ENCODE measurements at places on chromosomes 7 and 10.

- DNase-seq: no peak
Measured at GRCh38 chr10:30816159-30816819, 186.7 kb upstream of the LYZL2 start.

- DNase-seq: no peak
Measured at GRCh38 chr7:106205621-106206222, 79.1 kb downstream of the NAMPT start.

DNA sequence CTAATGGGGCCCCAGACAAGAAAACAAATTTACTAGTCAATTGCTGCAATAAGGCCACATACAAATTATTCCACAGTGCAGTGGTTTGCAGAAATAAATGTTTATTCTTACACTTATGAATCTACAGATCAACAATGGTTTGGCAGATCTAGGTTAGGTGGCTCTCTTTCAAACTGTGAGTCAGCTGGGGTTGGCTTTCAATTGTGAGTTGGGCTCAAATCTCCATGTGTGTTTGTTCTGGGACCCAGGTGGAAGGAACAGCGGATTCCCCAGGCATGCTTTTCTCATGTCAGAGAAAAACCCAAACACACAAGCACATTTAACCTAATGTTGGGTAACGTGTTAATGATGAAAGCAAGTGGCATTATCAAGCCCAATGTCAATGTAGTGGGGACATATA is 25.6 kb upstream of the CELF2 start:
- DNase-seq: no peak

DNA sequence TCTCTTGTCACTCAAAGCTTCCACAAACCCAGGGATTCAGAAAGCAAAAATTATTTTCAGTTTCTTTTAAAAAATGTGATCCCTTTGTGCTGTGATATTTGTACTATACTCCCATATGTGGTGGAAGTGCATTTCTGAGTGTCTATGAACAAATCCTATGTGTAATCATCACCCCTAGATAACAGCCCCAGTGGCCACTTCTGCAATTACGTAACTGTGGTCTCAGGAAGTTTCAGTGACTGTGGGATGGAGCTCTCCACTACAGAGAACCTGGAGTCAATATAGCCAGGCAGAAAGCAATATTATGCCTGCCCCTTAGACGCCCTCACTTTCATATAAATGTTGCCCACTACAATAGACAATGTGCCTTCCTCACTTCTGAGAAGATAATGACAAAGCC is 1101.7 kb upstream of the GHITM start:
- no peak for DNase-seq

DNA sequence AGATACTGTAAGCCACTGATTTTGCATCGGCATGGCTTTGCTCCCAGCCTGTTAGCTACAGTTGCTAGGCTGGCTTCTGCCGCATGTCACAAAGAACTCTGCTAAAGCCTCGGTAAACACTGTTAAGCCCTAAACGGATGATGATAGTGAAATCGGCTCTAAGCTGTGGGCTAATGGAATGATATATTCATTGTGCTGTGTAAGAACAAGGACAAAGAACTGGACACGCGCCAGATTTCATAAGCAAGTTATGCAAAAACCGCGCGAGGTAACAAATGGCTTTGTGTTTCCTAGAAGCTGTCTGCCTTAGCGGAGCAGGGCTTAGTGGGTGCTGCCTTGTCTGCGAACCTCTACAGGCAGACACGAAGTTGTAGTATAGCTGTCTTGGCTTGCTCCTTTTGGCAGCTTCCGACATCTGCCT is 331.3 kb upstream of the COBL start:
- no peak for DNase-seq

DNA sequence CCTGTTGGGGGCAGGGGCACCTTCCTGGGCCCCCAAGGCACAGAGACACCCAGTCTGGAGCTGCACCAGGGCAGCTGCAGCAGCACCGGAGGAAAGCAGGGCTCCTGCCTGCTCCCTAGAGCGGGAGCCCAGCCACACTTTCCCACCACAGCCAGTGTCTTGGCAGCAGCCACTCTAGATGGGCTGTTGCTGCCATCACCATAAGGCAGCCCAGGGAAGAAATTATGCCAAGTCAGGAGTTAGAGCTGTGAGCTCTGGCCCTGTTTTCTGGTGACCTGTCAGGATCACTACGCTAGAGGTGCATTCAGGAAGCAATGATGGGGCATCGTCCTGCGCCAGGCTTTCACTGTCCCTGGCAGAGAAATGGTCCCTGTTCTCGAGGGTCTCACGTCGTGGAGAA is 38.0 kb upstream of the ZNRF2 start:
- DNase-seq: no peak

- no peak for DNase-seq
Measured at GRCh38 chr7:19565602-19566001, 143.2 kb downstream of the POLR1F start.

DNA sequence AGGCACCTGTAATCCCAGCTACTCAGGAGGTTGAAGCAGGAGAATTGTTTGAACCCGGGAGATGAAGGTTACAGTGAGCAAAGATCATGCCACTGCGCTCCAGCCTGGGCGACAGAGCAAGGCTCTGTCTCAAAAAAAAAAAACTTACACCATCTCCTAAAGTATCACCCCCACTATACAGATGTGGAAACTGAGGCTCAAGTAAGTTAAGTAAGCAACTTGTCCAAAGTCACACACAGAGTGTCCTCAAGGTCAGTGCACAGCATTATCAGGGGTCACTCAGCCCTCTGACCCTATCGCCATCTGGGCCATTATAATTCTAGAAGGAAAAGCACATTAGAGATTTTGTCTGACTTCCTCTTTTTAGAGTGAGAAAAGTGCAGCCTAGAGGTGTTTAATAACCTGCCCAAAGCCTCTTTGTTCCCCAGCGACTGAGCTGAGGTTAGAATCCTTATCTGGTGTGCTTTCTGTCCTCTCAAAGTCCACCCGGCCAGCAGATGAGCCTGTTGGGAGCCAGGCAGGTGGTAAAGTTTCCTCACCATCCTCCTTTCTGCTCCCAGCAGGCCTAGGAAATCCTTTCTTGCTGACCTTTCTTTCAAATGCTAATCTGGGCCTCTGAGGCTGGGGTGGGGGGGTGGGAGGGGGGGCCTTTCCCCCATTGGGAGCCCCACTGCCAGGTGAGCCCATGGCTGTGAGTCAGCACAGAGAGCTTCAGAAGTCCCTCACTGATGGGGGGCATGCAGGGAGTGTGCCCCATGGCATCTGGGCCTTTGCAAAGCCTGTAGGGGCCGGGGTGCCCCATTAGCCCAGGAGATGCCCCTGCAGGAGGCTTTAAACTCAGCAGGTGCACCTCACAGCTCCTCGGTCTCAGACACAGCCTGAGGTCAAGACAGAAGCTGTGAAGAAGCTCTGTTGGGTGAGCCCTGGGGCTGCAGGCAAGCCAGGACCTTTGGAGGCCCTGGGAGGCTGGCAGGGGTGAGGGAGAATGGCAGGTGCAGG is 12.0 kb upstream of the KCNMA1 start:
- DNase-seq: no peak

GRCh38 chr7:117137868-117138267 is 184.6 kb downstream of the ST7 start:
- DNase-seq: no peak

- DNase-seq: no peak
Measured at GRCh38 chr10:46222364-46222935, 64.3 kb upstream of the ANTXRL start.

DNA sequence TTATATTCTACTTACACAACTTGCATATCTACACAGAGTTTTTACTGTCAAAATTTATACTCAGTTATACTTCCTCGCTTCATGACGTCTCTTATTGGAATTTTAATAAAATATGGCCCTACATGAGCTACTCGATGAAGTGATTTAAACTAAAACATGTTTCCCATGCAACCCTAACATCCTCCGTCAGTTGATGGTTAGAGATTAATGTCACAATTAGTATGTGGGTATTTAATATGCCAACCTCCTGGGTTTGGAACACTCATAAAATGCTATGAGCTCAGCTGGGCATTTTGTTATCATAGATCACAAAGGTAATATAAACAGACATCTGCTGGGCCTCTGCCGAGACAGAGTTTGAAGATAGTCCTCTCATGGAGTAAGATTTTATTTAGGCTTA is 66.5 kb downstream of the GNAT3 start:
- DNase-seq: no peak

DNA sequence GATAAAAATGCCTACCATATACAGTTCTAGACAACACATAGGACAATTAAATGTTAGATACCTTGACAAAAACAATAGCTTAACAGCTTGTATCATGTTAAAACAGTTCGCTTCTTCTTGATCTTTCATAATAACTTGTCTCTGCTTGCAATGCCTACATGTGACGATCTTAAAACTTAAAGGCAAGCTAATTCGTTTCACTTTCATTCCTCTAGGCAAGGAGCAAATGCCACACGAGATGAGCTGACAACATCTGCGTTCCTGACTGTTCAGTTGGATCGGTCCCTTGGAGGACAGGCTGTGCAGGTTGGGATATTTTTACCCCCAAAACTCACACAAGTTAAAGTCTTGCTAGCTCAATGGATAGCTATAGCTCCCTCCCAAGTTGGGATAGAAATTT is 51.6 kb upstream of the ARL4A start:
- no peak for DNase-seq

GRCh38 chr7:134180376-134180775 is 53.2 kb downstream of the LRGUK start:
- DNase-seq: no peak

- DNase-seq: no peak
Measured at GRCh38 chr7:139591550-139592195, 68.2 kb downstream of the CLEC2L start.

DNA sequence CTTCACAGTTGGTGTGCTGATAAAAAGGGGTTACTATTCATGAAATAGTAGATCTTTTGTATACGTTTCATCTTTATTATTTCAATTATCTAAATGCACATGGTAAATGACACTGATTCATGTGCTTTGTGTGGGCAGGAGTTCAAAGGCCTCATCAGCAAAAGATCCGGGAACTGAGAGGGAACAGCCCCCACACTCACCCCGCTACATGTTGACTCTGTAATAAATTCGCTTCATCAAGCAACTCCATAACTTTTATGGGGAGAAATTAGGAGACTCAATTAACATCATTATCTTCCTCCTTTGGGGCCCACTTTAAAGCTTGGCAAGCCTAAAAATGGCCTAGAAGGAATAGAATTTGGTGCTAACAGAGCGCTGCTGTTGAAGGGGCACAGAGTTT is 250.7 kb upstream of the BMPER start:
- DNase-seq: no peak

- DNase-seq: peak; percentile 72
Measured at GRCh38 chr7:4791738-4792536, 16.5 kb downstream of the AP5Z1 start.

DNA sequence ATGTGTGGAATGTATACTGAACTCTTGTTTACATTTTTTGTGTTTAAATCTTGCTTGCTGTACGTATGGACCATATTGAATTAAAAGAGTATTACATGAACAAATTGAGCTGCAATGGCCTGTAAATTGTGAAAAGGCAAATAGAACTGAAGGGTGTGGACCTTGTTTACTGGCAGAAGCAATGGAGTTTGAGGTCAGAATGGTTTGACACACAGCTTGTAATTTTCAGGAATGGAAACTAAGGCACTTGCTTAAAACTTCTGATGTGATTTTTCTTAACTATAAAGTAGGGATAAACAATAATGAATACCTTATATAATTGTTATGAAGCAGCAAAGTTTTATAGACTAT is 33.9 kb upstream of the COBL start:
- DNase-seq: no peak

GRCh38 chr10:122190176-122190943 is 80.7 kb upstream of the BTBD16 start:
- DNase-seq: no peak

DNA sequence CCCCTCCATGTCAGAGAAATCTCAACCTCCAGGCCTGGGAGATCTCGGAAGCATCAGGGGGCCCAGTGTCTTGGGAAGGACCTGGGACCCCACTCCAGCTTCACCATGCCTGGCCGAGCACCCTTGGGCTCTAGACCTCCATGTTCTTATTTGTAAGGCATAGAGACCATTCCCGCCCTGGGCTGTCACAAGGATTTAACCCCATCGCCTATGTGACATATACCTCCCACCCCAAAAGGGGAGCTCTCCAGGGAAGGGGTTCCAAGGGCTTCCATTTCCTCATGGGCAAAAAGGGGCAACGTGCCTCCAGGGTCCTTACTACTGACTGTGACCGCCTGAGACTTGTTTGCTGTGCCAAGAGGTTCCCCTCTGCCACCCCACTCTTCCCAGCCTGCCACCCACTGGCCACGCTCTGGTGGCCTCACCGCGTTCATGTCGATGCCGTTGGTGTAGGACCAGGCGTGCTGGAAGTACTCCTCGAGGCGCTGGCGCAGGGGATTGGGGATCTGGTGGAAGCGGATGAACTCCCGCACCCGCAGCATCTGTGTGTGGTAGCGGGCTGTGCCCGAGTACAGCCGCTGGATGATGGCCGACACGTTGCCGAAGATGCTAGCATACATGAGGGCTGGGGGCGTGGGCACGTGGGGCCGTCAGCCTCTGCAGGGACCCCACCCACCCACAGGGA is 27.5 kb downstream of the KCNH2 start:
- DNase-seq: no peak

- DNase-seq: no peak
Measured at GRCh38 chr7:40879941-40880543, 745.2 kb downstream of the SUGCT start.

DNA sequence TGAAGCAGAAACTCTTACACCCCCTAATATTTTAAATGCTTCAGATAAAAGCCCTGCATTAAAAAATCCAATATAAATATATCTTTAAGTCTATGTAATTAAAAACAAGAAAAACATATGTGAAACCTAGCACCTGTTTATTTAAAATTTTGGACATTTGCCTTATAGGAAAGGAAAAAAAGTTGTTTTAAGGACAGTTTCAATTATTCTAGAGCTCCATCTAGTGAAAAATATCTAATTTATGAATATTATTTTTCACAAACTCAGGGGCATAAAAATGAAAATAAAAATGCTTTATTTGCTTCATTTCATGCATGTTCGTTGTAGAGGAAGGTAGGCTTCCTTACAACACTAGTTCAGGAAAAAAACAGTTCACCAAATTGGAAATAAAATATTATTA is 26.1 kb downstream of the ENKUR start:
- DNase-seq: no peak

DNA sequence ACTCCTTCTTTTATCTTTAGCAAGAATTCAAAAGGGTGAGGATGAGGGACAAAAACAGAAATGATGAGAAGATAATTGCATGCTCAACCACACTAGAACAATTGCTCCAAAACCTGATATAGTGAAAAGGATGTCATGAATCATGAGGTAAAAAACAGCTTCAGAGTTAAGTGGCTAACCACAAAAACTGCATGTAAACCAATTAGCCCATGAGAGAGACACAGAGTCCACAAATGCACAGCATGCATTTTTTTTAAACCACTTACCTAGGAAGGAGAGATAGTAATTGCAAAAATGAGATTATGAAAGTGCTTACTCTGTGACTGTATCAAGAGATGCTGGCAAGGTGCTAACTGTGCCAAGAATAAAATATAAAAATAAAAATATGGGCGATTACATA is 132.9 kb downstream of the MBL2 start:
- no peak for DNase-seq
